Activated CD4-positive, alpha-beta T cell treated with anti-CD3 and anti-CD28 coated beads, Interleukin-2, amount 10 ng/mL, durations not matched to agents 7 days and 5 days (primary cell): ENCODE measurements at places on chromosomes 12 and 14. TPM values are rescaled to one million over a fixed set of nuclear protein-coding genes. Genes with fewer than 3 reads are reported as not detected.

SLC10A1 gene
- total RNA-seq, result not detected

NGB gene
- total RNA-seq, result not detected

KRT6C gene
- not detected for total RNA-seq

DTX1 gene
- 0.15 TPM for total RNA-seq

GRCh38 chr14:61227884-61228591 is 53.1 kb downstream of the TMEM30B start:
- peaks cover 24% of the 10 kb centered on the region for H3K27me3 ChIP-seq
- no peaks in the 10 kb centered on the region for H3K4me1 ChIP-seq
- DNase-seq, result no peak
- H3K4me3 ChIP-seq, result no peak overlapping the region
- H3K36me3 ChIP-seq, result no peaks in the 10 kb centered on the region
- H3K27ac ChIP-seq, result no peak overlapping the region

GRCh38 chr12:102461501-102461900 is 18.9 kb downstream of the IGF1 start:
- peaks cover 20% of the 10 kb centered on the region for H3K27me3 ChIP-seq
- no peak overlapping the region for H3K27ac ChIP-seq
- H3K4me1 ChIP-seq, result no peaks in the 10 kb centered on the region
- H3K4me3 ChIP-seq, result no peak overlapping the region
- no peaks in the 10 kb centered on the region for H3K36me3 ChIP-seq

DNA sequence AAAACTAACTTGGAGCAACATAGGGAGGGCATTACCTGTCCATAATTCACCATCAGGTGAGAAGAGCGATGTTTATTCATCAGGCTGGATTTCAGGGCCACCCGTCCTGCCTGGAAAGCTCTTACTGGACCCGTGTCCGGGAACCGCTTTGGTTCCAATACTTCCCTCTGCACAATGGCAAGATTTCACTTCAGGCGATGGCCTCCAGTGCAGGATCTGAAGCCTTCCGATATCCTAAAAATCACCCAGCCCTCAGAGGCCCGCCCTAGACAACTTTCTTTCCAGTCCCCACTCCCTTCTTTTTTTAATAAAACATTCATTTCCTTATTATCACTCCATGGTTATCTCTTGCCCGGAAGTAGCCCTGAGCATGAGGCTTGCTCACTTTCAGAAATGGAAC is 92.5 kb downstream of the BCL11B start:
- H3K27ac ChIP-seq, result peak overlapping the region; percentile 96
- peak overlapping the region; percentile 39 for H3K4me3 ChIP-seq
- peaks cover 69% of the 10 kb centered on the region for H3K36me3 ChIP-seq

DNA sequence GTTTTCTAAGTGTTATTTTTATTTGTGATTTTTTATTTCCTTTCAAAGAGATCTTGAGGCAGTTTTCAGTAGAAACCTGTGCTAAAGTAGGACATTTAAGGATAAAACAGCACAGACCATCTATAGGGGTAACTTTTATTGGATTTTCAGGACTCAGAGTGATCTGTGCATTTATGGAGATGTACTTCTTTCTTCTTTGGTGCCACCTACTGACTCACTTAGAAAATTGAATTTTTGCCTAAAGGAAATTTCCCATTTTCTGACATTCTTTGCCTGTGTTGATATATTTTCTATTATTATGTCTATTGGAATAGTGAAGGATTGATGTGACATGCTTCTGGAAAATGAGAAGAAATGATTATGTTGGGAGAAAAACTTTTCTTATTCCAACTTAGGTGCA is 113.0 kb downstream of the UNC79 start:
- H3K27ac ChIP-seq, result no peak overlapping the region
- H3K27me3 ChIP-seq, result peaks cover 27% of the 10 kb centered on the region
- no peak for DNase-seq
- no peaks in the 10 kb centered on the region for H3K4me1 ChIP-seq

GRCh38 chr12:93373961-93374656 is 3.6 kb upstream of the NUDT4 start:
- peaks cover 14% of the 10 kb centered on the region for H3K4me1 ChIP-seq
- no peak overlapping the region for H3K27ac ChIP-seq
- no peaks in the 10 kb centered on the region for H3K36me3 ChIP-seq
- DNase-seq, result no peak
- no peaks in the 10 kb centered on the region for H3K27me3 ChIP-seq

- no peak for DNase-seq
- peaks cover 15% of the 10 kb centered on the region for H3K27me3 ChIP-seq
- no peak overlapping the region for H3K27ac ChIP-seq
- no peaks in the 10 kb centered on the region for H3K36me3 ChIP-seq
These were observed 162.7 kb downstream of the ZFP36L1 start for GRCh38 chr14:68630081-68630571.

GRCh38 chr12:113587720-113588119 is 116.0 kb upstream of the LHX5 start:
- no peak for DNase-seq

DNA sequence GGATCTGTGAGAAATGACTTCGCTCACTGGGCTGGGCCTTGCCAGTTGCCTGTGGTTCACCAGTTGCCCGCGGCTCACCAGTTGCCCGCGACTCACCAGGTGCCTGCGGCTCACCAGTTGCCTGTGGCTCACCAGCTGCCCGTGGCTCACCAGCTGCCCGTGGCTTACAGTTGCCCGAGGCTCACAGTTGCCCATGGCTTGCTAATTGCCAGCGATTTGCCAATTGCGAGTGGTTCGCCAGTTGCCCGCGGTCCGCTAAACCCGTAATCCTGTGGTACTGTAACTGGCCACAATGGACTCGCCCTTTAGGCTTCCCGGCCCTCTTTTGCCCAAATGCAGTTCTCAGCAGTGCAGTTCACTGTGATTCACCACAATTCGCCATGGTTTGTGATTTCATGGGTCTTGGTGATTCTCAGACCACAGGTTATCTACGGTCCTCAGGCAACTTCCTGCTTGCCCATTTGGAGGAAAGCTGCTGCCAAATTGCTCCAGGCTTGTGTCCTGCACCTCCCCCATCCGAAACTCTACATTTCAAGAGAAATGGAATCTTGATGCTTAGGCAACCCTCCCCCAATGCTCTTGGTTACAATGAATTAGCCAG is 15.0 kb upstream of the MEG3 start:
- no peak for DNase-seq
- H3K36me3 ChIP-seq, result no peaks in the 10 kb centered on the region
- H3K27ac ChIP-seq, result no peak overlapping the region
- H3K4me3 ChIP-seq, result no peak overlapping the region
